ENCODE measurements at places on chromosomes 11 and 22.

- no peak for DNase-seq
Observed at GRCh38 chr11:126140926-126141280, 70.5 kb downstream of the RPUSD4 start.

DNA sequence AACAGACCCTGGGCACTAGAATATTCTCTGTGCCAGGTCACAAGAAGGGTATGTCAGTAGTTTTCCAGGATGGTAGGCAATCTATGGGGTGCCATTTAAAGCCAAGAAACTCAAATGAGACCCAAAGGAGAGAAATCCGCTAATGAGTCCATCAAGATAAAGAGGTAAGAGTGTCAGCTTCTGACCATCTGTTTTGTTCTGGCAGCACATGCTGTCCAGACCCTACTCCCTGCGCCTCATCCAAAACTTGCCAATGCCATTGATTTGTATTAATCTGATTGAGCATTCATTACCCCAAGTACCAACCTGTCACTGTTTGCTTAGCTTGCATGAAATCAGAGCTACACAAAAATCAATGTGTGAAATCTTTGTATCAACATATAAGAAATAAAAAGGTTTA lies 229.0 kb downstream of the BLID start:
- DNase-seq = no peak

DNA sequence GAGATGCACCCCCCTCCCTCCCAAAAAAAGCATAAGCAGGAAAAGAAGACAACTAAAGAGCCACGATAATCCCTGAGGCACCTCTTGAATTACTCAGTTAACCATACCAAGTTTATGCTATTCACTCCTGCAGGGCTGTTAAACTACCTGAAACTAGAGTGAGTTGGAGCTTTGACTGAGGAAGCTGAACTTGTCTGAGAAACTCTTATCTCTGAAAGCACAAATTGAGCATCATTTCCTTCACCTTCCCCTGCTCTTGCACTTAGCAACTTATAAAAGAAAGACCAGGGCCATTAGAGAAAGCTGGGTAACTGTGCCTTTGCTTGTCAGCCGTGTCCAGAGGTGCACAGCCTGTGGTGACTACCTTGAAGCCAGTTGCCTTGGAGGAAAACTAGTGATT lies 745.6 kb downstream of the NELL1 start:
- no peak for DNase-seq

DNA sequence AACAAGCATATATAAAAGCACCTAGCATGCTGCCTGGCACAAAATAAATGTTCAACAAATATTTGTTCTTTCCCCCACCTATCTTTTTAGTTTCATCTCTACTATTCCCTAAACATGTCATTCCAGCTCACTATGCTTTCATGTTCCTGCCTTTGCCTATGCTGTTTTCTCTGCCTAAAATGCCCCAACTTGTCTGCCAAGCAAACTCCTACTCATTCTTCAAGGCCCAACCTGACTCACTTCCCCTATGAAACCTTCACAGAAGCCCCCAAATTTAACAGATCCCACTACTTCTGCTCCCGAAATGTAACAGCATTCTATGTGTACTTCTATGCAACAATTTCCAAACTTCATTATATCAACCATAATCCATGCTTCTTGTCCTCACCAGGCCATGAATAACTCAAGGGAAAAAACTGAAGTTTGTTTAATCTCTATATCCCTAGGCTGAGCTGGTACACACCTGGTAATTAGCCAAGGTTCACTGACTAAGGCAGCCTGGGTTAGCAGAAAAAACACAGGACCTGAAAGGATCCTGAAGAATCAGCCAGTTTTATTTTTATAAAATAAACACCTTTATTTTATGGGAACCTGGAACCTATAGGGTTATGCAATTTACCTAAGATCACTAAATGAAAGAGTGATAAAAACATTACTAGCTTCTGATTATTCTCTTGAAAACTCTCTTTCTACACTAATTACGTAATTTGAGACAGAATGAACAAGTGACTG lies 72.2 kb downstream of the PAK1 start:
- DNase-seq = no peak

GRCh38 chr22:47036352-47036751 lies 273.9 kb downstream of the TBC1D22A start:
- no peak for DNase-seq

DNA sequence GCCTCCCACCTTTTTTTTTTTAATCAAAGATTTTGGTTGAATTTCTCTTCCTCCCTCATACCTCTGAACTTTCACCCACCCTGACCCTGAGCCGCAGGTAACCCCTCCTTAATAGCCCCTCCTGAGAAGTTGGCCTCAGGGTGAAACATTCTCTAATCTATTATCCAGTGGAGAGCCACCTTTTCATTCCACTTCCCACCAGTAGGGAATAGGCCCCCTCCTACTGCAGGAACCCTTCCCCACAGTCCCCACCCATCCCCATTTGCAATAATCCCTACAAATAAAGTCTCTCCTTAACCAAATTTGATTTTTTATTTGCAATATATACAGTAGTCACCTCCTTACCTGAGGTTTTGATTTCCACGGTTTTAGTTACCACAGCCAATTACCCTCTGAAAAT lies 2.1 kb upstream of the SLC35F2 start:
- peak; percentile 26 for DNase-seq
